ENCODE measurements at places on chromosomes 3 and 15. TPM values are rescaled to one million over a fixed set of nuclear protein-coding genes. Genes with fewer than 3 reads are reported as not detected.

Gene ADGRG7
- polyA plus RNA-seq = not detected

Gene SLC35A5
- 76.4 TPM for polyA plus RNA-seq

Gene CRYGS
- polyA plus RNA-seq = 8.6 TPM

Gene DNAH12
- 10.0 TPM for polyA plus RNA-seq

Gene TRAT1
- polyA plus RNA-seq = 0.29 TPM

Gene KLHDC8B
- polyA plus RNA-seq = 34.7 TPM

Gene USP50
- polyA plus RNA-seq = 0.10 TPM

Gene TNK2
- 81.9 TPM for polyA plus RNA-seq

Gene TRAIP
- 16.0 TPM for polyA plus RNA-seq

Gene KLHL6
- polyA plus RNA-seq = 2.3 TPM

Gene DGKG
- 4.8 TPM for polyA plus RNA-seq

Gene ITGB5
- 55.4 TPM for polyA plus RNA-seq

Gene XRN1
- 30.6 TPM for polyA plus RNA-seq

Gene ASB14
- polyA plus RNA-seq = 0.96 TPM

Gene CD276
- polyA plus RNA-seq = 150 TPM

Gene PPIP5K1
- polyA plus RNA-seq = 22.9 TPM

Gene MESP2
- 0.12 TPM for polyA plus RNA-seq

Gene CHRNA5
- 3.2 TPM for polyA plus RNA-seq

Gene MAPKAPK3
- polyA plus RNA-seq = 42.9 TPM

Gene IGF1R
- polyA plus RNA-seq = 28.7 TPM

Gene CLASP2
- polyA plus RNA-seq = 60.6 TPM

Gene HCLS1
- 9.1 TPM for polyA plus RNA-seq

Gene EPHB3
- polyA plus RNA-seq = 25.2 TPM

Gene DUOXA2
- not detected for polyA plus RNA-seq

Gene ILDR1
- polyA plus RNA-seq = 4.3 TPM

Gene OCA2
- 11.5 TPM for polyA plus RNA-seq

Gene ABCC5
- polyA plus RNA-seq = 85.7 TPM

Gene SMAD6
- polyA plus RNA-seq = 31.4 TPM

Gene GOLGA6L10
- 5.0 TPM for polyA plus RNA-seq

Gene KNG1
- polyA plus RNA-seq = not detected

Gene ZPLD1
- polyA plus RNA-seq = not detected

Gene ACKR2
- 1.7 TPM for polyA plus RNA-seq

Gene MEIS2
- 28.9 TPM for polyA plus RNA-seq

Gene SLC28A1
- 0.10 TPM for polyA plus RNA-seq

Gene CACNA2D3
- polyA plus RNA-seq = 1.1 TPM

Gene PAK6
- 6.0 TPM for polyA plus RNA-seq

Gene AP3B2
- 2.0 TPM for polyA plus RNA-seq

Gene ERICH6
- 0.28 TPM for polyA plus RNA-seq

Gene MIX23
- polyA plus RNA-seq = 34.6 TPM

Gene CCDC33
- 2.6 TPM for polyA plus RNA-seq

Gene SOX14
- polyA plus RNA-seq = not detected

Gene MED12L
- 1.3 TPM for polyA plus RNA-seq

Gene IL5RA
- polyA plus RNA-seq = 2.9 TPM

Gene CCR8
- polyA plus RNA-seq = not detected

Gene CX3CR1
- 4.0 TPM for polyA plus RNA-seq

Gene DLL4
- polyA plus RNA-seq = 13.7 TPM

All from right lung (tissue), 10 donors.